ENCODE measurements at places on chromosomes 6 and 20. TPM values are rescaled to one million over a fixed set of nuclear protein-coding genes. Genes with fewer than 3 reads are reported as not detected.

Gene FNDC11
- 0.85 TPM for total RNA-seq

Gene VGLL2
- 0.17 TPM for total RNA-seq

Gene TRDN
- total RNA-seq, result not detected

Gene PTGIS
- 7.1 TPM for total RNA-seq

Gene CASS4
- total RNA-seq, result not detected

GRCh38 chr6:2221726-2222274 lies 23.6 kb downstream of the GMDS start:
- DNase-seq, result peak; percentile 30

- DNase-seq, result no peak
Measured at GRCh38 chr6:135831016-135831415, 20.5 kb upstream of the PDE7B start.

DNA sequence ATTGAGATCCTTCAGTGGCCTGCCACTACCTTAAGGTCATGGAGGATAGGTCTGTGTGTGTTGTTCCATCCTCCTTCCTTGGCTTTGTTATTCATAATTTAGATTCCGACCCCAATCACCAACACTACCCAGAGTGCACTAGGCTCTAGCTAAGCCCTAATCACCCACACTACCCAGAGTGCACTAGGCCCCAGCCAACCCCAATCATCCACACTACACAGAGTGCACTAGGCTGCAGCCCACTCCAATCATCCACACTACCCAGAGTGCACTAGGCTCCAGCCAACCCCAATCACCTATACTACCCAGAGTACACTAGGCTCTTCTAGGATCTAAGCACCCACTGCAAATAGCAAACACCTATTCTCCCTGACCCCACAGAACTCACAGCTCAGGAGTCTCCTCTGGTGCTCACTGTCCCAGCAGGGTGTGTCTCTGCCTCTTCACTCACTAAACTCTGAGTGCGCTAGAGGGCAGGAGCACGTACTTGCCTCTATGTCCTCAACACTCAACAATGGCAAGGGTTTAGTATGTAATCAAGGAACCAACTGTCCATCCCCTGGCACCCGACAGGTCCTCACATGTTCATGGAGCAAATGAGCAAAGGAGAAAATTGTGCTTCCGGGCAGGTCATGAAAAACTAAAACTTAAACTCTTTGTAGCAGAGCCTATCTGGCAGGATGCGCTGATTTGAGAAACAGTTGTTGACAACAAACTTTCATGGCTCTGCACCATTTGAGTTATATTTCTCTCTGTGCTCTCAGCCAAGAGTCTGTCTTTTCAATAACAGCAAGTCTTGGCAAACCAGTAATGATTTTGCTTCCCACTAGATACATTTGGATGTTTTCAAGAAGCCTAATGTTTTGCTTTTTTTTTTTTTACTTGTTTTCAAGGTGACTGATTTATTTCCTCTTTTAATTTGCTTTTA lies 54.3 kb downstream of the SLC22A23 start:
- no peak for DNase-seq

- no peak for DNase-seq
Measured at GRCh38 chr6:11043961-11044711, at the start of gene ELOVL2. TSS of gene ELOVL2 (minus strand) at chr6:11044305. CDS start at chr6:11044230, 75 bp downstream.

DNA sequence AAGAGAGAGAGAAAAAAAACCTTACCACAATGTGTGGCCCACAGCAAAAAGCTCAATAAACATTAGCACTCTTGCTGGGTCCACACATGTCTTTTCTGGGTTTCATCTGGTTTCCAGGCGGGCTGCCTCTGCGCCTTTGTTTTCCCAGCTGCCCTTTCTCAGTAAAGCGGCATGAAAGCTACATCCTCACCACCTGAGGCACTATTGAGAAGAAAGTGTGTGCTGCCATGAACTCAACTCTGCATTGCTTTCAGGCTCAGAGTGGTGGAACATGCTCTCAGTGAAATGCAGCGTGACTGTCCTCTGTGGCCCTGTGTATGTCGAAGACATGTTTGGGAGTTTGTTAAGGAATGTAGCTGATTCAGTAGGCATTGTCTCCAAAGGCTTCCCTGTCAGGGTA lies 102.3 kb downstream of the LYRM2 start:
- no peak for DNase-seq
